ENCODE measurements at places on chromosomes 3 and 15.

- no peak for DNase-seq
These were observed 49.9 kb downstream of the CNTN3 start for GRCh38 chr3:74564560-74564959.

- no peak for DNase-seq
These were observed 275.5 kb downstream of the MECOM start for GRCh38 chr3:169387751-169388696.

- DNase-seq = peak; percentile 64
These were observed 103.7 kb downstream of the FRMD4B start for GRCh38 chr3:69282181-69282580.

- no peak for DNase-seq
These were observed 24.1 kb downstream of the GABPB1 start for GRCh38 chr15:50330921-50331320.

DNA sequence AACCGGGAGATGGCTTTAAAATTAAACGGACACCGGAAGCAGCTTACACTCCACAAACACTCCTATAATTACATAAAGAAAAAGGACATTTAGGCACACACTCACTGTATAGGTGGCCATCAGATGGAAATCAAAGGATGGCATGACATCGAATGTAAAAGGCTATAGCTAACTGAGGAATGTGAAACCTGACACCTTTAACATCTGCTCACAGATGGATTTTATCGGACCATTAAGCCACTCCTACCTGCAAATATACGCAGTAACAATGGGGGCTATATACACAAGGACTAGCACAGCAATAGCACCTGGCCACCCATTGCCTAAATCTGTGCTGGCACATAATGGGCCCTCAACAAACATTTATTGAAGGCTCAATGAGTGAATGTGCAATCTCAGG, 14.5 kb upstream of the RBSN start:
- no peak for DNase-seq

DNA sequence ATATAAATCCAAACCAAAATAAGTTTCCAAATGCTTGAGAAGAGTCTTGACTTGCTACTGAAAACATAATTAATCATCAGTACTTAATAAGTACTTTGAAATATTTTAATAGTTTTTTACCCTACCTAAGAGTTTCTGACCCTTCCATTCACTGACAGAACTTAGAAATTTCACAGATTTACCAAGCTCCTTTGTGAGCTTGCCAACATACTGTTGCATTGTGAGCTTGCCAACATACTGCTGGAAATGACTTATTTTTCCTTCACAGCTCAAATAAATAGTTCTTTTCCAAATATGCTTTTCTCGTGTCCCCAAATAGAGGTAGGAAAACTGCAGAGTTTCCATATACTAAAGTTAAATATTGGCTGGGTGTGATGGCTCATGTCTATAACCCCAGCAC, 9.6 kb upstream of the AADAC start:
- no peak for DNase-seq

- DNase-seq = no peak
These were observed 264.2 kb downstream of the NFKBIZ start for GRCh38 chr3:102113421-102114041.

DNA sequence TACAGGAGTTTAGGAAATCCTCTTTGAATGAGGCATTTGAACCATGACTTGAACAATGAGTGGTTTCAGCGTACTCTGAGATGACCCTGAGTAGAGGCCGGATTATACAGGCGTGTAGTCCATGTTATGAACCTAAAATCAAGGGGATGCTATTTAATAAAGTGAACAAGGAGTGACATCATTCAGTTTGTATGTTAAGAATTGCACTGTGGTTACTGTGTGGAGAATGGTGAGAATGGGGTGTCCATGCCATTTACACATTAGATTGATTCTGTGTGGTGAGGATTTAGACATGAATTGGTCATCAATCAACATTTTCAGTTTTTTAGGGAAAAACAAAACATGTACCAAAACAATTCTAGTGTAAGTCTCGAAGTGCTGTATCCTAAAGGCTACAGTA, 65.8 kb downstream of the TPRG1 start:
- no peak for DNase-seq

DNA sequence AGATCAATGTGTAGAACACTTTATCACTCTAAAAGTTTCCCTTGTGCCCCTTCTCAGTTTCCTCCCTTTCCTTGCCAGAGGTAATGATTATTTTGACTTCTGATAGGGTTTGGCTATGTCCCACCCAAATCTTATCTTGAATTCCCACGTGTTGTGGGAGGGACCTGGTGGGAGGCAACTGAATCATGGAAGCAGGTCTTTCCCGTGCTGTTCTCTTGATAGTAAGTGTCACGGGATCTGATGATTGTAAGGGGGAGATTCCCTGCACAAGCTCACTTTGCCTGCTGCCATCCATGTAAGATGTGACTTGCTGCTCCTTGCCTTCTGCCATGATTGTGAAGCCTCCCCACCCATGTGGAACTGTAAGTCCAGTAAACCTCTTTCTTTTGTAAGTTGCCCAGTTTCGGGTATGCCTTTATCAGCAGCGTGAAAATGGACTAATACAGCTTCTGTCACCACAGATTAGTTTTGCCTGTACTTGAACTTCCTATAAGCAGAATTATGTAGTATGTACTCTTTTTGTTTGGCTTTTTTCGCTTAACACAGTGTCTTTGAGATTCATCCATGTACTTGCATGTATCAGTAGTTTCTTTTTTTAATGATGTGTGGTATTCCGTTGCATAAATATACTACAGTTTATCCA, 7.2 kb downstream of the FEM1B start:
- no peak for DNase-seq

DNA sequence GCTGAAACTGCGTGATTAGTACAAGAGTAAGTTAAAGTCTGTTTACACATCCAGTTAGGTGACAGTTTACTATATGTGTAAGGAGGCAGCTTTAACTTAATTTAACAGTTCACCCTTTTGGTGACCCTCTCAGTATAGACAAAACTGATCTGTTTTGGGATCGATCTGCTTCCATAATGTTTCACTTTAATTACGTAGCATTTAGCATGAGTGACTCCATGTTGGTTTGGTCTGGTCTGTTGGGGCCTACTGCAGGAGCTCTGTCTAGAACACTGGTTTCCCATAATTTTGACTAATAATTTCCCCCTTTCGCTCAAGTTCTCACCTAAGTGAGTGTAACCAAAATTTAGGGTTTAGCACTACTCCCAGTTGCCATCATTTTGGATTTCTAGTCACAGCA, 6.4 kb upstream of the SECISBP2L start:
- no peak for DNase-seq

DNA sequence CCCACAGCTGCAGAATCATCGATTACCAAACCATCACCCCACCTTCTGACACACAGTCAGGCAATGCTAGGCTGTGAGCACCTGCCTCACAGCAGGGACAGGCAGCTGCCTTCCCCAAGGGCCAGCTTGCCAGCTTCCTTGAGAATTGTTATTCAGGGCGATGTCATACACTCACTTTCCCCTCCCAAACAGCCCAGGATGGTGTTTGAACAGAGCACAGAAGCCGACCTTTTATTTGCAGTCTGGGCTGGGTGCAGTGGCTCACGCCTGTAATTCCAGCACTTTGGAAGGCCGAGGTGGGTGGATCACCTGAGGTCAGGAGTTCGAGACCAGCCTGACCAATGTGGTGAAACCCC, 84.5 kb upstream of the HERC1 start:
- DNase-seq = no peak

GRCh38 chr15:33068511-33068990, 126.0 kb downstream of the FMN1 start:
- DNase-seq = no peak

DNA sequence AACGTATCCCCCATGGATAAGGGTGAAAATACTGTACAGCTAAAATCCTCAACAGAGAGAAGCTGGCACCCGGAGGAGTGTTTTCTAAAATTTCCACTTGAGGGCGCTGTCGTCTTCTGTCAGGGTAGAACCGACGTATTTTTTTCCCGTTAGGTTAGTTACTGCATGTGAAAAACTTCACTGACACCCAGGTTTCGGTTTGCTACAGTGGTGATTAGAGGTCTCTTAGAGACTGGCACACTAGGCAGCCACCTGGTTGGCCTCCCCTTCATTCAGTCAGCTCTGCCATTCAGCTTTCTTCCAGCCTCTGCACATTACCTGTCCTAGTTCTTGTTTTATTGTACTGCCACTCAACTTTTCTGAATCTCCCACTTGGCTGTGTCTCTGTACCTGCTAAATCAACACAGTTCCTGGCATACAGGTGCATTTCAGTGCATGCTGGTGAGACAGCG, 18.4 kb downstream of the CCK start:
- peak; percentile 46 for DNase-seq

DNA sequence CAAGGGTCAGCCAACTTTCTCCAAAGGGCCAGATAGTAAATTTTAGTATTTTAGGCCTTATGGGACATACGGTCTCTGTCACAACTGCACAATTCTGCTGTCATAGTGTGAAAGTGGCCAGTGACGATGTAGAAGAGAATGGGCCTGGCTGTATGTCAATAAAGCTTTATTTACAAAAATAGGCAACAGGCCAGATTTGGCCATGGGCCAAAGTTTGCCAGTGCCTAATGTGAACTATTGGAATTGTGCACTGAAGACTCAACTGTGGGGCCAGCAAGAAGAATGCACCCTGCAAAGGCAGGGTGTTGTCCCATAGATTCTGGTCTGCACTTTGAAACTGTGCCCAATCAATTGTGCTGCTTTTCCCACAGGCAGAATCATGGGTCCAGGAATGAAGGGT, 69.4 kb upstream of the PRR23E start:
- no peak for DNase-seq

GRCh38 chr15:58437531-58438105, 5.8 kb downstream of the LIPC start:
- no peak for DNase-seq

DNA sequence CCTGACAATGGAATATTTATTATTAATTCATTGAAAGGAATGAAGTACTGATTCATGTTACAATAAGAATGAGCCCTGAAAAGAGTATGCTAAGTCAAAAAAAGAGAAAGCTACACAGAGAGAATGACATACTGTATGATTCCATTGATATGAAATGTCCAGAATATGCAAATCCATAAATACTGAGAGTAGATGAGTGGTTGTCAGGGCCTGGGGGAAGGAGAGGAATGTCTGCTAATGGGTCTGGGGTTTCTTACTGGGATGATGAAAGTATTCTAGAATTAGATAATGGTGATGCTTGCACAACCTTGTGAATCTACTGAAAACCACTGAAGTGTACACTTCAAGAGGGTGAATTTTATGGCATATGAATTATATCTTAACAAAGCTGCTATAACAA, 79.9 kb upstream of the HACD2 start:
- DNase-seq = no peak

DNA sequence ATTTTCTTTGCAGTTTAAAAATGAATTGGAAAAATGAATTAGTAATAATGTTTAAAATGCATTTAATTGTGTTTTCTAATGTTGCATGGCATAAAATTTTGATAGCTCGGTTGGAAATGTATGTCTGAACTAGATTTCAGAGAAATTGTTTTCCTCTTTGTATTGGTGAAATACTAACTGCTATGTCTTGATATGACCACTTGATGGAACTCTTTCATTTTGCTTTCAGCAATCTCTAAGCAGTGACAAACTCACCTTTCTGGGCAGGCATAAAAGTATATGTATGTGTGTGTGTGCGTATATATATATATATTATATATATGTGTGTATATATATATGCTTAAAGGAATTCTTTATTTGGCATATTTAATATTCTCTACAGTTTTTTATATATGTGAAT, 239.3 kb upstream of the ZNF717 start:
- DNase-seq = no peak

- no peak for DNase-seq
These were observed 298.2 kb upstream of the SATB1 start for GRCh38 chr3:18723206-18723810.

GRCh38 chr3:13507570-13508339, 27.6 kb downstream of the HDAC11 start:
- no peak for DNase-seq

DNA sequence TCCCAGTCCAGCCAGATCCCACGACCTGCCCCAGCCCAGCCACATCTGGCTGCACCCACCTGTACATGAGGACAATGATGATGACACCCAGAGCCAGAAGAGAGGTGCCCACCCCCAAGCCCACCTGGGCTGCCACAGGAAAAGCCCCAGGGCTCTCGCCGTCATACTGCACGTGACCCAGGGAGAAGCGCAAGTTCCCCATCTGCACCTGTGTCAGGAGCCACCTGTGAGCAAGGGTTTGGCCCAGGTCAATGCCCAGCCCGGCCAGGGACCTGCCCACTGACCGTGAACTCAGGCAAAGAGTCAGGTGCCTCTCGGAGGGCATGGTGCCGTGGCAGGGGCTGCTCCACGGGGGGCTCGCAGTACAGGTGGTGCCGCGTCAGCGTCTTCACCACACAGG, 16.3 kb downstream of the PLXNB1 start:
- DNase-seq = no peak

GRCh38 chr3:69767571-69767970, 28.3 kb downstream of the MITF start:
- DNase-seq = no peak

DNA sequence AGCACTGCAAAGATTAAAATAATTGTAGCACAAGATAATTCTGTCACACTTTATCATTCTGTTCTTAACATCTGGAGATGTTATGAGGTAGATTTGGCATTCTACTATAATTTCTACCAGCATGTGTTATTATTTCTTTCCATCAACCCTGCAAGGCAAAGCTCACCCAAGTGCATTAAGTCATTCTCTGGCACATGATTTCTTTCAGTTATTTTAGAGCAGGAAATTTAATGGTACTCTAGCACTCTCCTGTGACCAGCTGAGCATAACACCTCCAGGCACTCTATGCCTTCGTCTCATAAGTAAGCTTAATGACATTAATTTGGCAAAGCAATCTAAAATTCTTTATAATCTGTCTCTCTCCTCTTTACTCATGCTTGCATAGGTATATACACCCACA, 300.2 kb upstream of the GPR149 start:
- no peak for DNase-seq

DNA sequence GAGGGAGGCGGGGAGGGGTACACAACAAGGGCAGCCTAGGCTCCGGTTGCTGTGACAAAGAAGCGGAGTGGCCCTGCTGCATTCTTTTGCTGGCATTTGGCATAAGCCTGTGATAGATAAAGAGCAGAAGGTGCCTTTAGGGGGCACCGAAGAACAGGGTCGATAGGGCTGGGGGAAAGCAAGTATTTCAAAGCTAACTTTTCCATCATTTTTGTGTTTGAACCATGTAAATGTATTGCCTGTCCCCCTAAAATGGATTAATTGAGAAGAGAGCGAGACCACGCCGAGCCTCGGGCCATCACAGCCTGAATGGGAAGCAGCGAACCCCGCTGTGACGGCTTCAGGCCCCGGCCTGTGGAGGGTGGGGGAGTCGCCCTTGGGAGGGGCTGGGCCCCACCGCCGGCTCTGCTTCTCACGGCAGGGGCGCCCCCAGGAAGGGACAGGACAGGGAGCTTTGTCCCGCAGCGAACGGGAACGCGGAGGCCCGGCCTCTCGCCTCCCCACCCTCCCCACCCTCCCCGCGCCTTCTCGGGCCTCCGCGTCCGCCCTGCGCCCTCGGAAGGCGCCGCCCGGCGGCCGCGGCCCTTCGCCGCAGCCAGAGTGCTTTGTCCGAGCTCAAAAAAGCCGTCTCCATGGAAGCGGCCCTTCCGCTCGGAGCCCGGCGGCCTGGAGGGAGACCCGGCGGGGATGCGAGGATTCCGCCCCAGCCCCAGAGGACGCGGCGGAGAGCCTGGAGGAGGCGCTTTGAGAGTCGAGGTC, 32.4 kb upstream of the ALDH1L1 start:
- no peak for DNase-seq

Measured in stimulated activated CD4-positive, alpha-beta T cell treated with anti-CD3 and anti-CD28 coated beads, Interleukin-12 subunit alpha, Interleukin-12 subunit beta, amount 100 ng/mL, for 4 hours (primary cell).